HEK293T (cell line): ENCODE measurements at places on chromosomes 7 and 10.

GRCh38 chr7:159201722-159202330 is 57.2 kb upstream of the VIPR2 start:
- DNase-seq, result no peak

GRCh38 chr7:133117452-133117851 is 35.6 kb upstream of the CHCHD3 start:
- DNase-seq, result no peak

GRCh38 chr7:139651308-139651707 is 126.5 kb downstream of the HIPK2 start:
- DNase-seq, result no peak

GRCh38 chr10:119531067-119531466 is 11.5 kb downstream of the RGS10 start:
- DNase-seq, result no peak

DNA sequence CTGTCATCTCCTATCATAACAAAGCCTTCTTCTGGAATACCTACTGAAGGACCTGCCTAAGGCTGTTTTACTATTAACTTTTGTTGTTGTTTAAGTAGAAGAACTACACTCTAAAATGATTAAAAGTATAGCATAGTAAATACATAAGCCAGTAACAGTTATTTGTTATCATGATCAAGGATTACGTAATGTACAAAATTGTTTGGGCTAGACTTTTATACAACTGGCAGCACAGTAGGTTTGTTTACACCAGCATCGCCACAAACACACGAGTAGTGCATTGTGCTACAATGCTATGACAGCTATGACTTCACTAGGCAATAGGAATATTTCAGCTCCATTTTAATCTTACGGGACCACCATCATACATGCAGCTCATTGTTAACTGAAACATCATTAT is 169.1 kb downstream of the LRRN3 start:
- DNase-seq, result no peak

DNA sequence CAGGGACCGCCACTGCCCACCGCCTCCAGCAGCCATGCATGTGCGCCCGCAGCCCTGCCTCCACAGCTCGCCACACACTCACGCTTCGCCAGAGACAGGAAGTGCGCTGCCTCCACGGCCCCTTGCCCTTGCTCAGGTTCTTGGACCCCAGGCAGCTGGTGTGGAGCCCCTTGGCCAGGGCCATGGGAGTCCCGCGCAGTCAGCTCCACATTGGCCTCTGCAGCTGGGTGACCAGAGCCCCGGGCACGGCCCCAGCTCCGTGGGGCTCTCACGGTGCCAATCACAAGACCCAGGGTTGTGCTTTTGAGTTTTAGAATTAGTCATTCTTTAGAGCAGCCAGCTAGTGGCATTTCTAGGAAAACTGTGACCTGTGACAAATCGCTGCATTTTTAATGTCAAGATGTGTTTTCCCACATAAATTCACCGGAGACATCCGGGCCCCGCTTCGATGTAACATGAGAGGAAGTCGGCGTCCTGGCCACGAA is 4.3 kb upstream of the UTF1 start:
- DNase-seq, result no peak

- no peak for DNase-seq
These were observed 263.0 kb upstream of the NEBL start for GRCh38 chr10:21160116-21160515.

DNA sequence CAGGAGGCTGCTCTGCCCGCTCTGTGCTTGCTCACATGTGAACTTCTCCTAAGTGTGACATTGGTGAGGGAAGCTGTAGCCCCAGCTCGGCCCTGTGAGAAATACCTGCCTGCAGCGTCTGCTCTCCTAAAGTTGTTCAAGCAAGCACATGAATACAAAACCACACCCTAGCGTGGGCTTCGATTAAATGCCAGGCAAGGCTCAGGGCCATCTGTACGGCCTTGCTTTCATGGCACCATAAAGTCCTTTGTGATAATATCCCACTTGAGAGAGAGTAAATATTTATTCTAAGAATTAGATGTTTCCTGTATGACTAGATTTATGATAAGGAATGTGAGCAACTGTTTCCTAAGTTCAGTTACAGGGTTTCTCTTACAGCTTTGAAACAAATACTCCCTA is 262.8 kb upstream of the KLF14 start:
- no peak for DNase-seq

- DNase-seq, result no peak
These were observed 20.2 kb upstream of the ASL start for GRCh38 chr7:66055321-66055956.

DNA sequence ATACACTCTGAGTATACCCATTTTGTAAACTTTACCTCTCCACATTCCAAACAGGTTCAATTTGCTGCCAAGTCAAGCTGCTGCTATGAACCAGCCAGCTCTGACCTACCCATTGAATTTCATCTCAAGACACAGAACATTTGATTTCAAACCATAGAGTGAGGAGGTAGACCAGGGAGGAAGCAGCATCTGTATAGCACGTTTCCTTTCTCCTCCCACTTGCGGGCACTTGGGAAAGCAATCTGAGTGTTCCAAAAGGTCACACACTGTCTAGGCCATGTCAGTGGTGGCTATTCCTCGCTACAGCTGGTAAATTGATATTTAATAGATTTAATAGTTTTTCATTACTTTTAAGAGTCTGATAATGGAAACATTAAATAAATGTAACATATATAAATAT is 147.8 kb upstream of the EEPD1 start:
- DNase-seq, result no peak

DNA sequence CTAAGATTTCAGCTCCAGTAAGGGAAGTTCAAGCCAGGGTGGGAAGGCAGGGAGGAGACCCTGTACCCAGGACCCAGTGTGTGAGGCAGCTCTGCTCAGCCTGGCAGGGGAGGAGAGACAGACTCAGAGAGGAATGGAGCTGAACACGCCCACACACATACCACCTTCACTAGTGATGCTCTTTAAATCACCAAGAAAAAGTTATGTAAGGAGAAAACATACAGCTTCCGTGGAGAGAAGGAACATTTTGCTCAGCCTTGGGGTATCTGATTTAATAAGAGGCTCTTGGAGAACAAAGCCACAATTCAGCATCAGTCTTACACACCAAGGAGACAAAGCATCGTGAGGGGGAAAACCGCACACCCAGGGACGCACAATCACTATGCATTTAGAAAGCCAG is 62.9 kb downstream of the PRKAG2 start:
- DNase-seq, result no peak

DNA sequence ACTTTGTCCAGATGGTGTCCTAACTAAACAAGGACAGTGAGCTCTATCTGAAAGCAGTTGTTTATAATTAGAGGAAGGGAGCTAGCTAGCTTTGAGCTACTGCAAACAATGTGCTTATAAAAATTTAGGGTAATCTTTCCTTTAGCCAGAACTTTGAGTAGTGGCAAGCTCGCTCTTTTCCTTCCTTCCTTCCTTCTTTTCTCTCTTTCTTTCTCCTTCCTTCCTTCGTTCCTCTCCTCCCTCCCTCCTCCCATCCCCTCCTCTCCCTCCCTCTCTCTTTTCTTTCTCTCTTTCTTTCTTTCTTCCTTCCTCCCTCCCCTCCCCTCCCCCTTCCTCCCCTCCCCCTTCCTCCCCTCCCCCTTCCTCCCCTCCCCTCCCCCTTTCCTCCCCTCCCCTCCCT is 520.1 kb downstream of the INHBA start:
- DNase-seq, result no peak

GRCh38 chr10:48442090-48442808 is 135.8 kb downstream of the MAPK8 start:
- no peak for DNase-seq

DNA sequence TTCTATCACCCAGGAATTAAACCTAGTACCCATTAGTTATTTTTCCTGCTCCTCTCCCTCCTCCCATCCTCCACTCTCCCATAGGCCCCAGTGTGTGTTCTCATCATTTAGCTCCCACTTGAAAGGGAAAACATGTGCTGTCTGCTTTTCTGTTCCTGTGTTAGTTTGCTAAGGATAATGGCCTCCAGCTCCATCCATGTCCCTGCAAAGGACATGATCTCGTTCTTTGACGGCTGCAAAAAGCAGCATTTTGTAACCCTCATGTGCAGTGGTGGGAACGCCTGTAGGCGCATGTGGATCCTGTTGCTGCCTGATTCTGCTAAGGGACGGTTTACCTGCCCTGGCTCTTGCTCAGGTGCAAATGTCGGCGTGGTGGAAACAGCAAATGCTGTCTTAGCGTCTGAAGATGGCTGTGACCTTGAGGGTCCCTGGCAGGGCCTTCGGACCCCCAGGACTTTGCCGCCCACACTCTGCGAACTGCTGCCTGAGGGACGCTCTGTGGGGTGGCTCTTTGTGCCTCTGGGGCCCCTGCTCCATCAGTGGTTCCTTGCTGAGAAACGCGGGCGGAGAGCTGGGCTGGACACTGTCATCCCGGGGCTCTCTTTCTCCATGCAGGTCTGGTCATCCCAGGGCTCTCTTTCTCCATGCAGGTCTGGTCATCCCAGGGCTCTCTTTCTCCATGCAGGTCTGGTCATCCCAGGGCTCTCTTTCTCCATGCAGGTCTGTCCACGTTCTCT is 5.6 kb upstream of the MTG1 start:
- no peak for DNase-seq

DNA sequence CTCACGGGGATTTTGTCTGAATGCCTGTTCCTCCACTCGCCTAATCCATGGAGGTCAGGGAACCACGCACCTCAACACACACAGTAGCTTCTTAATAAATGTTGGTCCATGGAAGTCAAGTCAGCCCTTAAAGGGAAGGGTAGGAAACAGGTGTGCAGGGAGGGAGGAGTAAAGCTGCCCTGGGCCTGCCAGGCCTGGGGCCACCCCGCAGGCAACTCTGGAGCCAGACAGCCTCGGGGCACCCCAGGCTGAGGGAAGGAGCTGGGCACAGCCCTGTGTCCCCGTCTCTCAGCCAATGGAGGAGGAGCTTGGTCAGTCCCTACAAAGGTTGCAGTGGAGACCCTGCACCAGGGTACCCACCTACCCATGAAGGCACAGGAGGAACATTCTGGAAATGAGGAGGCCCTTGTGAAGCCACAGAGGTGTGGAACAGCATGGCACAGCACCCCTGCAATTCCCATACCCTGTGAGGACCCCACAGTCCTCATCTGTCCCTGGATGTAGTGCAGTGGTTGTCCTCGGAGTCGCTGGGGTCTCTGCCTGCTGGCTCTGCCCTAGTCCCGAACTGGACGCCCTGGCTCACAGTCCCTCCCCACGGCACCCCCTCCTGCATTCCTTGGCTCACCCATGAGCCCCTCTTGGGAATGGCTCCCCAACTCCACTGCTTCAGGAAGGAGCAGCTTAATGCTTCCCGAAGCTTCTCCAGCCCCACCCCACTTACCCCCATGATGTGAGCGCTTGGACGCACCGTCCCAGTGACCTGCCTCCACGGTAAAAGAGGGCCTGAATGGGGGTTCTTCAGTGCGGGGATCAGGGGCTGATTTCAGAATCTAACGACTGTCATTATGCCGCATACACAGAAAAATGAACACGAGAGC is 79.2 kb upstream of the INSIG1 start:
- no peak for DNase-seq

- DNase-seq, result no peak
These were observed 1.1 kb downstream of the DENND11 start for GRCh38 chr7:141700848-141701371.

DNA sequence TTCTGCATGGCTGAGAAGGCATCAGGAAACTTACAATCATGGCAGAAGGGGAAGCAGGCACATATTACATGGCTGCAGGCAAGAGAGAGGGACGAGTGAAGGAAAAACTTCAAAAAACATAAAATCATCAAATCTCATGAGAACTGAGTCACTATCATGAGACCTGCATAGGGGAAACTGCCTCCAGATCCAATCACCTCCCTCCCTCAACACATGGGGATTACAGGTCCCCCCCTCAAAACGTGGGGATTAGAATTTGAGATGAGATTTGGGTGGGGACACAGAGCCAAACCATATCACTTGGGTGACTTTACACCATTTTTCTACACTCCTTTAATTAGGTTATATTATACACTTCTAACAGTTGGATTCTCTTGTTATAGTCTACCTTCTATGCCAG is 490.7 kb upstream of the KCND2 start:
- DNase-seq, result no peak

GRCh38 chr7:122056977-122057376 is 87.1 kb downstream of the AASS start:
- DNase-seq, result no peak

DNA sequence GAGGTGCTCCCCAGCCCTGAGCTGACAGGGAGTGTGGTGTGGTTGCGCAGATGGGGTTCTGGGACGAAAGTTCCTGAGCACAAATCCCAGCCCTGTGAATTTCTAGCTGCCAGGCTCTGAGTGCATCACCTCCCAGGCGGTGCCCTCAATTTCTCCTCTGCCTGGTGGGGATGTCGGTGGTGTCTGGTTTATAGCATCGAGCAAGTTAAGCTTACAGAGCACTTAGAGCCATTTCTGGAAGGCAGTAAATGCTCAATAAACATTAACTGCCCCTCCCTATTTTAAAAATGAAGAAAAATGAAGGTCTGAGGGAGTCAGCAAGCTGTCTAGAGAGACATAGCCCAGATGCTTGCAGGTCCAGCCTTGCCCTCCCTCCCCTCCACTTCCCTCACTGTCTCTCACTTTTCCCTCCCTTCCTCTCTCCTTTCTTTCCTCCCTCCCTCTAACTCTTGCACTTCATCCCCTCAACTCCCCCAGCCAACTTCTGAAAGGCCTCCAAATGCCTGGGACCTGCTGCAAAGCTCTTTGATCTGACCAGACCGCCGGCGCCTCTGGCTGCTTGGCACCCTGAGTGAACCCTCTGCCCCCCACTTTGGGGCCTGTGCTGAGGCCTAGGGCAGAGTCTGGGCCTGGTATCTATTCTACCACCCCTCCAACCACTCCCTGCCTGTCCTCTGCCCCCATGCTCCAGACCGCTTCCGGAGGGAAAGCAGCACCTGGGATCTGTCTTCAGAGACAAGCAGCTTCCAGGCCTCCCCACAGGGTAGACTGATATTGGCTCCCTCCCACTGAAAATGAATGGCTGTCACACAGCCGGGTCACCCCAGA is 438.3 kb downstream of the RPS24 start:
- DNase-seq, result no peak

GRCh38 chr7:134916171-134916883 is 70.0 kb upstream of the AGBL3 start:
- DNase-seq, result no peak

GRCh38 chr7:154842591-154842990 is 160.3 kb downstream of the PAXIP1 start:
- DNase-seq, result no peak
